ENCODE measurements at places on chromosomes 6 and 20.

DNA sequence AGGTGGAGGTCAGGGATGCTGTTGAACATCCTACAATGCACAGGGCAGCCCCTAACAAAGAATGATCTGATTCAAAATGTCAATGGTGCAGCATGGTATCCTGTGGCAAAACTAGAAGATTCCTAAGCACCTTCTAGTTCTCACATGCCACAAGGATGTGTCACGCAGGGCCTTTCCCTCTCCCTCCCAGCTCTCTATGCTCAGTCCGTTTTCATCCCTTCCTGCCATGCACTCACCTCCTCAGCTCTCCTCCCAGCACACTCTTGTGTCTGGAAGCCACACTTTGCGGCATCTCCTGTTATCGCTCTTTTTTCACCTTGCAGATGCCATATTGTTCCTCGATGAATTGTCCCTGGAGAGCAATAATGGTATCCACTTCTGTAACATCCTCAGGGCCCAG lies 263.4 kb downstream of the CDC5L start:
- DNase-seq: peak; percentile 27

DNA sequence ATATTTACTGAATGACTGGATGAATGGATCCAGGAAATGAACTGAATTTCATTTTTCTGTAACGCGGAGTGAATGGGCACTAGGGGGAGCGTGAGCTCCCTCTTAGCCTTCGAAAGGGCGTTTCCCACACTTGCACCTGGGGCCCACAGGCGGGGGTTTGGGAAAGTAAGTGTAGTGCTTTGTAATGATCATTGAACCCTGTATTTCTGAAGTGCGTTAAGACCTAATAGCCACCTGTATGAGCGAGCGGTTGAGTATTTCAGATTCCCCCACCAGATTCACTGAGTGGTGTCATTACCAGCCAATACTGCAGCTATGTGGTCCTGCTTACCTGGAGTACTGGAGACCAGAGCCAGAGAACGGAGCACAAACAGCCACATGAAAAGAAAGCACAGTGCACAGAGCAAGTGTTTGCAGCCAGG lies 10.5 kb downstream of the SYTL3 start:
- DNase-seq: no peak

DNA sequence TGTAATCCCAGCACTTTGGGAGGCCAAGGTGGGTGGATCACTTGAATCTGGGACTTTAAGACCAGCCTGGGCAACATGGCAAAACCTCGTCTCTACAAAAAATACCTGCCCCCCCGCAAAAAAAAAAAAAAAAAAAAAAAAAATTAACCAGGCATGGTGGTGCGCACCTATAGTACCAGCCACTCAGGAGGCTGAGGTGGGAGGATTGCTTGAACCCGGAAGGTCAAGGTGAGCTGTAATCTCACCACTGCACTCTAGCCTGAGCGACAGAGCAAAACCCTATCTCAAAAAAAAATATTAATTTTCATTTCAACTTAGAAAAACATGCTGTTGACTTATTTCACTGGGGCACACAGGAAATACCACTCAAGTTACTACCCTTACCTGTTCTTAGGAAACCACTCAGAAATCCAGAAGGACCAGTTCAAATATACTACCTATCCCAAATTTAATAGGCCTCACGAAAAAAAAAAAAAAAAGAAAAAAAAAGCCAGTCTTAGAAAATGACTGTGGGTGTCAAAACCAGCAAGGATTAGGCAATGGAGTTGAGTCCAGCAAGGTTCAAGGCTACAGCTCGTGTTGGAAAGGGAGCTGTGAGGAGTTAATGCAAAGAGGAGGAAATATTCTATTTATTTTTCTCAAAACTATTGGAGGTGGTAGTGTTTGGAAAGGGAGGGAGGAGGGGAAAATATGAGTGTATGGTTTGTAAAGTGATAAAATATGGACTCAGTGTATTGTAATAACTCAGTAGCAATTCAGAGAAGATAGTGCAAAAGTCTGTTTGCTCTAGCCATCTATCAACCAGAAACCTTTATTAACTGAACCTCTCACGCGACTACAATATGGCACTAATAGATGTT lies 33.9 kb upstream of the PIM1 start:
- DNase-seq: no peak

DNA sequence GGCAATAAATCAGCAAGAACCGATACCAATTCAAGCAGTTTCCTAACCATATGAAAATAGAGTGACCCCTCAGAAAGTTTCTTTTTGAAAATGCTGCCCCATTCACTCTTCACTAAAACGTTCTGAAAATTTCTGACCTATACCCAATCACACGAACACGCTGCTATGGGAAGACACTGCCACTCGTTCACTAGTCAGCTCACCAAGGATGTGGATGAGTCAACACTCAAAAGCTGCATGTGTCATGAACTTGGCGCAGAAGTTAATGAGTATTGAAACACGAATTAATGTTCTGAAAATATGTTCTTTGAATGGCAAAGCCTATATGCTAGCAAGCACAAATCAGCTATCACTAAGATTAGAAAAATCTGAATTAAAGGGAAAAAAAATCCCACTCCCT lies 84.2 kb downstream of the PREP start:
- DNase-seq: peak; percentile 74

DNA sequence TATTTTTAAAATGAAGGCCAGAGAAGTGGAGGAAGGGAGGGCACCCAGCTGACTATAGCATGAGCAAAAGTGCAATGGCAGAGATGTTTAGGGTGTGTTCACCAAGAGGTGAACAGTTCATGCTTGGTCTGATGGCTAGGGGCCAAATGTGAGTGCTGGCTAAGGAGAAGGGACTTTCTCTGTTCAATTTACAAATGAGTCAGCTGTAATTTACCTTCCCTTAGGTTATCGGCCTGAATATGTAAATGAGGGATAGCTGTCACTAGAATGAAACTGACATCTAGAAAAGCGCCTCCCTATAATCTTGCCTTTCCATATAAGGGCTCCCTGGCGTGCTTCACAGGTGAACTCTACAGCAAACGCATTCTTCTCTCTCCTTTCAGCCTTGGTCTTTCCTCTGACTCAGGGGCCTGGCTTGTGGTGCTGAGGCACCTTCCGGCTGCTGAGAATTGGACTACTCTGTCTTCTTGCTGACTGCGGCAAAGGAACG lies 114.7 kb upstream of the BACH2 start:
- no peak for DNase-seq

GRCh38 chr6:166615059-166615770 lies 11.8 kb downstream of the RPS6KA2 start:
- DNase-seq: no peak

- peak; percentile 78 for DNase-seq
Measured at GRCh38 chr6:56370127-56370540, 122.8 kb upstream of the COL21A1 start.

GRCh38 chr6:113696960-113697359 lies 160.2 kb upstream of the MARCKS start:
- peak; percentile 34 for DNase-seq

- no peak for DNase-seq
Measured at GRCh38 chr6:167793421-167793820, 33.3 kb upstream of the AFDN start.

DNA sequence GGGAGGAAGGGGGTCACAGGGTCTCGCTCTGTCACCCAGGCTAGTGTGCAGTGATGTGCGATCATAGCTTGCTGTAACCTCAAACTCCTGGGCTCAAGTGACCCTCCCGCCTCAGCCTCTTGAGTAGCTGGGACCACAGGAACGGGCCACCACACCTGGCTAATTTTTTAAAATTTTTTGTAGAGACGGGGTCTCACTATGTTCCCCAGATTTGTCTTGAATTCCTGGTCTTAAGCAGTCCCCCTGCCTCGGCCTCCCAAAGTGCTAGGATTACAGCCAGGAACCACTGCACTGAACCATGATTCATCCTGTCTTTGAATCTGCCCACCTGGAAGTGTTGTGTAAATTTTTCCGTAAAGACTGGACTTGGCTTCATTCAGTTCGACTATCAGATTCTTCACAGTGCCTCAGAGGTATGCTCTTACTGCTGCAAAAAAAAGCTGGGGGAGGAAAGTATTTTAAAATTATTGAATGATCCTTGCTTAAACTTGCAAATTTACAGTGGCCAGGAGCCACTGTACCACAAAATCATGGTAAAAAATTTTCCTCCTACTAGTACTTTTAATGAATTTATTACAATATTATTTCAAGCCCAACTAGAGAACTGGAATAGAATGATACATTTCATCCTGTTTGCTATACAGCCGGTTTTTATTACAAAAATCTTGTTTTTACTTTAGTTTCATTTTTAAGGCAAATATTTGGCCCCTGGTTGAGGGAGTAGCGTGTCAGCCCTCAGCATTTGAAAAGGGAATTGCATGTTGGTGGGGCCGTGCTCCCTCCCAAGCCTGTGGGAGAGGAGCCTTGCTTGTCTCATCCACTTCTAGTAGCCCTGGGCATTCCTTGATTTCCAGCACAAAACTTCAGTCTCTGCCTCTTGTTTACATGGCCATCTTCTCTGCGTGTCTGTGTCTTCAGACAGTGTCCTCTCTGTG lies 202.5 kb upstream of the SGK1 start:
- DNase-seq: peak; percentile 9

DNA sequence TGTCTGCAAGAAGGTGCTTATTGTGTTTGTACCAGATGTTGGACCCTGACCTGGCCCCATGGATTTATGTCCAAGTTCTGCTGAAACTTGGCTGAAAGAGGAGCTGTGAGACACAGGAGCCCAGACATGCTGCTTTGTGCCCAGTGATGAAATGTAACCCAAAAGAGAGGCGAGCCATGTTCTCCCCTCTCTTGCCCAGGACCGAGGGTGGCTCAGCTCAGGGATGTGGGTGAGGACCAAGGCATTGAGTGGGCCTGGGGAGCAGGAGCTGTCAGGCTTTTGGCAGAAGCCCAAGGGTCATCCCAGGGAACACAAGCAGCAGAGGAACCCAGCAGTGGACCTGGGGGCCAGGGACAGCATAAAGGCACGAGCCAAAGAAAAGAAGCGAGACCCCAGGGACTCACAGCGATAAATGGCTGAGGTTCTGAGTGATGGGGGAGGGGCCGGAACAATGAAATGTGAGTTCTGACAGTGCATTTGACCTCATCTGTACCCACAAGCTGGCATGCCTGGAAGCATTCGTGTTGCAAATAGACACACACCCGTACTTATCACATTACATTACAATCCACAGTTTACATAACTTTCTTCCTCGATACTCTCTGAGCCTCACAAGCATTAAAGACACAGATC lies 363.4 kb upstream of the JARID2 start:
- DNase-seq: no peak

- no peak for DNase-seq
Measured at GRCh38 chr6:34961082-34961481, 72.0 kb downstream of the ANKS1A start.

DNA sequence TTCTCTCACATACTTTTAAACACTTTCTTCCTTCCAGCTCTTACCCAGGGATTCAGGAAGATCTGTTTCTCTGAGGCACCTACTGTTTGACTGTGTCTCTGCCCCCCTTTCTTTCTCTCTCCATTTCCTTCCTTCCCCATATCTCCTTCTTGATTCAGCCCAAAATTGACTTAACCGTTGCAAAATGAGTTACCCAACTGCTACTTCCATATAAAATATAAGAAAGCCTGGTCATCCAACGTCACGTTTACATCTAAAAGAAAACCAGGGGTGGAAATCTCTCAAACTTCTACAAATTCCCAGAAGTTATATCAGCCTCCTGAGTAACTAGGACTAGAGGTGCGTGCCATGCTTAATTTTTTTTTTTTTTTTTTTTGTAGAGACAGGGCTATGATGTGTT lies 95.2 kb upstream of the INSM1 start:
- no peak for DNase-seq

DNA sequence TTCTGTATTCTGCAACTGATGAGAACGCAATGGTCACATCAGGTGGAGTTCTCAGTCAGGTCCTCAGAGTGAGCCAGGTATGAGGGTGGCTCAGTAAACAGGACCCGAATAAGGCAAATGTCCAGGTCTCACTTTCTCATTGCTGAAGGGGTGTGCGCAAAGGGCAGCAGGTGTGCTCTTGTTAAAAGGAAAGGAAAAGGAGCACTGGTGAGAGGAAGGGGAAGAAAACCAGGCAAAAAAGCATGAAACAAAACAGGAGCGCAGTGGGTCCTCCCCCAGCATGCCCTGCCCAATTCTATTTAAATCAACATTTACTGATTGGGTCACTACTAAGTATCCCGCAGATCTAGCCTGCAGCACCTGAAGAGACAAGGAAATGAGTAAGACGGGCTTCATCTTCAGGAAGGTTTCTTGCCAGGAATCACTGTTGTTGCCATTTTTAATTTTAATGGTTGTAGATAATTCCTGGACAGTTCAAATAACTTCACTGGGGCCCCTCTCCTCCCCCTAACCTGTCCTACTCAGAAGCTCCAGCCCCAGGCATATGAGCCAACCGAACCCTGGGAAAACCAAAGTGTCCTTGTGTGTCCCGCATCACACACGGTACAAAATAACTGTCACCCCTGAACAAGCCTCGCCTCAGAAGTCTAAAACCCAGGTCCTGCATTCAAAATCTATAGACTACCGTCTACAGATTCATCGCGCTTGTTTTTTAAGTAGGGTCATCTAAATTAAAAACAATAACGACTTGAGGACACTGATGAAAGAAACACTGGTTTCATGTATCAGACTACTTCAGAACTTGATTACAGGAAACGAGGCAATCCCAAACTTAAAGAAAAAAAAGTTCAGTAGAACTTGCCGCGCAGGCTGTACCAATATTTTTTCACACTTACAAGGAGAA lies 980 bp downstream of the MBOAT1 start:
- peak; percentile 23 for DNase-seq

DNA sequence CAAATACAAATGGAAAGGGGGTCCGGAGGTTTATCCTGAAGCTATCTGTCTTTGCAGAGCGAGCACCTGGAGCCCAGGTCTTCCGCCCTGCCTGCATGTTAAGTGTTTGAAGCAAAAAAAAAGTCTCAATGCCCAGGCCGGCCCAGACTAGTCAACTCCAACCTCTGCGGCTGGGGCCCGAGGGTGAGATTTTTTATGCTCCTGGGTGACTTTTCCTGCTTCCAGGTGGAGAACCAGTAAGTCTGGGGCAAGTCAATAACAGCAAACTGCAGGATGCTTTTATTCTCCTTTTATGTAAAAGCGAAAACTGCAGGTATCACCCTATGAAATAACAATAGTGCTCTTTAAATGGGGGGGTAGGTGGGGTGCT lies 2.0 kb upstream of the ZBP1 start:
- no peak for DNase-seq

- DNase-seq: no peak
Measured at GRCh38 chr20:11724097-11724496, 193.6 kb upstream of the BTBD3 start.

GRCh38 chr20:18019068-18019467 lies 38.6 kb downstream of the OVOL2 start:
- DNase-seq: no peak
